Fibroblast of the aortic adventitia (primary cell): ENCODE measurements at places on chromosomes 7 and 10. TPM values are rescaled to one million over a fixed set of nuclear protein-coding genes. Genes with fewer than 3 reads are reported as not detected.
A peak's percentile ranks its signal among the peaks of the same experiment; 100 is the strongest.

SAP25 gene
- not detected in 2 replicates for total RNA-seq

C10orf105 gene
- under 0.01 TPM in 1 of 2 replicates, not detected in the other for total RNA-seq

FGL2 gene
- 39.3 and 64.4 TPM in 2 replicates for total RNA-seq

GRCh38 chr10:117892681-117893220 is 154.0 kb downstream of the RAB11FIP2 start:
- no peak for DNase-seq

GRCh38 chr10:7651853-7652470 is 14.8 kb downstream of the ITIH5 start:
- no peak for DNase-seq

GRCh38 chr7:38736138-38736537 is 105.0 kb upstream of the AMPH start:
- peak; percentile 36 for DNase-seq

GRCh38 chr10:78258323-78259030 is 224.8 kb downstream of the RPS24 start:
- no peak for DNase-seq

GRCh38 chr10:126021833-126022500 is 125.6 kb downstream of the FANK1 start:
- DNase-seq = no peak

GRCh38 chr7:23273141-23273599 is 26.0 kb upstream of the MALSU1 start:
- peak; percentile 92 for DNase-seq

DNA sequence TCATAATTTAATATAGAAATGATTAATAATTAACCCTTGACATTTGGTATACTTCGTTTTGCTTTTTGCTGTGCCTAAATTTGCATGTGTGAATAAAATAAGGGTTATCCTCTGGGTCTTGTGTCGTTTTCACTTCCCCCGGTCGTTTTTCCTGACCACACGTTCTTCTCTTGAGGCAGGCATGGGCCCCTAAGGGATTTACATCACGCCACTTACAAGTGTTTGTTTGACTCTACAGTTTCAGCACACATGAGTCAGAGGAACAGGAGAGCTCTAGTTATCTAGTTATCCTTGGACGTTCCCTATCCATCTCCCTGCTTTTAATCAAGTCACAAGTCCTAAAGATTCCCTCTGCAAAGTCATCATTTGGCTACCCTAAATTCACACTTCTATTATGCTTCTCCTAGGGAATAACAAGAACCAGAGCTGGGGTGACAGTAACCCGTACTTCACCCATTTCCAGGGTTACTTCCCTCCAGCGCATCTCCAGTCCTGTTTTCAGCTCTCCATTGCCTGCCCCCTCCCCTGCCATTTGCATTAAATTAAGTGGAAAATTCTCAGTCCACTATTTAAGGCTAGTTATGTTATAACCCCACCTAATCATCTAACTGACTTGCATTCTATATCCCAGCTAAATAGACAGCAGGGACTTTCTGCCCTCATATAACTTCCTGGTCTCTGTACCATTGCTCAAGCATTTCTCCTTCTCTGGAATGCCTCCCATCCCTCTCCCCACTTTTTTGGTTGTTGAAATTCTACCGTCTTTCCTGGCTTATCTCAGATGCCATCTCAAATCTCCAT is 206.9 kb downstream of the PTEN start:
- no peak for DNase-seq
